Stimulated activated CD4-positive, alpha-beta T cell treated with anti-CD3 and anti-CD28 coated beads, Interleukin-2, amount 100 ng/mL, for 4 hours (primary cell): ENCODE measurements at places on chromosomes 12 and 14.

DNA sequence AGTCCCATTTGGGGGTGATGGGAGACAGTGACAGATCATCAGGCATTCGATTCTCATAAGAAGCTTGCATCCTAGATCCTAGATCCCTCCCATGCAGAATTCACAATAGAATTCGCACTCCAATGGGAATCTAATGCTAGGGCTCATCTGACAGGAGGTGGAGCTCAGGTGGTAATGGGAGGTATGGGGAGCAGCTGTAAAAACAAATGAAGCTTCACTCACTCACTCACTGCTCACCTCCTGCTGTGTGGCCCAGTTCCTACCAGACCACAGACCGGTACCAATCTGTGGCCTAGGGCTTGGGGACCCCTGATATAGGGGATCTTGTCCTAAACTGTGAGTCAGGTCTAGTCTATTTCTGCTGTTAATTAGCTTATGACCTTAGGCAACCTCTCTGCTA, 40.1 kb upstream of the EPS8 start:
- no peak for DNase-seq

- no peak for DNase-seq
Observed at GRCh38 chr12:47841910-47842309, 22.2 kb upstream of the HDAC7 start.

DNA sequence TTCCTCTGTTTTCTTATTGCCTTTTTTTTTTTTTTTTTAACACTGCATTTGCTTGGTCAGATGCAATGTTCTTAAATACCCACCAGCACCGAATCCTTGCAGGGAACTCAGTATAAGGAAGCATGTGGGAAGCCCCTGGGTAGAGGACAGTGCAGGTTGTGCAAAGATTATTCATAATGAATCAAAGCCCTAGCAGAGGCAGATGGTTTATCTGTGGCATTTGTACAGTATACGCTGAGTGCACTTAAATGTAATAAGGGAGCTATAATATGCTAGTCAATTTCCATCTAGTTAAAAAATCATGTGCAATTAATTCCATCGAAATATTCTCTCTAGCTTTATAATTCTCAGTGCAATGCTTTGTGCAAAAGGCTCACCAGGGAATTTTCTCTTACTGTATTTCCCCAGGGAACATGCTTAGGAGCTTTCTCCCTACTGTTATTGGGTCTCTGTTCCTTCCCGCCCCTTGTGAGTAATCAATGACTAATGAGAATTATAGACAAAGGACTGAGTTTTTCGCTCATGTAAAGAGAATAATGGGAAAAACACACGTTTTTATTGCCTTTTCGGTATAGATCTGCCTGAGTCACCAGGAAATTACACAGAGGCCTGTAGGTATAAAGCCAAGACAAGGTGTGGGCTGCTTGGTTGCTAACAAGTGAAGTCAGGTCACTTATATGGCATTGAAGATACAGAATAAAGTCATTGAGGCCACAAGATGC, 1214.3 kb upstream of the TMEM132C start:
- no peak for DNase-seq

DNA sequence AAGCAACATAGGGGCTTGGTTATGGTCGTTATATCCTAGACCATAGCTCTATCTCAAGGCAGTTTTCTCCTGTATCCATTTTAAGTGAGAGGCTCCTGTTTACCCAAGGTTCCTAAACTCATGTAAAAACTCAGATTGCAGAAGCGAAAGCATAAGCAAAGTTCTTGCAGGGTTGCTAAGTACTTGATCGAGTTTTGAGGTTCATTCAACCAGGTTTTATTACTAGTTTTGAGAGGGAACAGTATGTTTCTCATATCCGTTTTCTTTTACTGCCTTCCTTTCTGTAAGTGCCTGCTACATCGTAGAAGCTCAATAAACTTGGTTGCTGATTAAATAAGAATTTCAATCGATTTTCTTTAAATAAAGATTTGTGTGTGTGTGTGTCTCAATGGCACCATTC, 5.1 kb downstream of the AKAP3 start:
- no peak for DNase-seq

DNA sequence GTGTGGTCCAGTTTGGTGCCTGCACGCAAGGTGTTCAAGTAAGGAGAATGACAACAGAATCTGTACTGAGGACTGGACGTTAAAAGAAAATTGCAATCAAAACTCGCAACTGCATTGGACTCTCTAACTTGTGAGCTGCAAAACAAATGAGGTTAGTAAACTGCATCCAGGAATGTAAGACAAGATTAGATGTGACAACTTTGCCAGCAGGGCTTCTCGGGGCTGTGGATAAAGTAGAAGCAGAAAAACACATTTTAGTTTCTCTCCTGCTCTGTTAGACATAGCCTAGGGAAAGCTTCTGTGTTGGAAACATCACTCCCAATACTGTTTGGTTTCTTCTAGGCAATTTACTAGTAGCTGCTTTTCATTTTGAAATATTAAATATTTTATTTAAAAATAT, 338.2 kb upstream of the NAV3 start:
- no peak for DNase-seq

GRCh38 chr12:47323802-47324201, 244.0 kb upstream of the AMIGO2 start:
- no peak for DNase-seq

GRCh38 chr12:114406984-114407841, 1.3 kb upstream of the TBX5 start:
- DNase-seq, result no peak

GRCh38 chr12:95548056-95548538, 3.2 kb downstream of the USP44 start:
- peak; percentile 3 for DNase-seq

GRCh38 chr14:21796916-21797315, 123.3 kb upstream of the OR4E1 start:
- peak; percentile 2 for DNase-seq

DNA sequence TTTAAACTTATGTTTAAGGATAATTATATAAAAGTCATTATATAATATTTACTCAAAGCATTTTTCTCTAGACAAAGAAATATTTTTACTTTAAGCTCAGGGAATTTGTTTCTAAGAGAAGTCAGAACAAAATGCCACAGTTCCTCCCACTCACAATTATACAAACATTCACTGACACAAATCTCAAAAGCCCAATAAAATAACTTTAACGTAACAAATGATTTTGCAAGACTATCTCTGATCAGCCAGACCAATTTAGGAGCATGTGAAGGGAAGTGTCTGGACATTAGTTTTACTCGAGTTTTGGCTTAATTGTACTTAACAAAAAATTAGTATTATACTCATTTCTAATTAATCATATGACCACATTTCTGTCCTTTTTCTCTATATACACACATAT, 41.2 kb downstream of the COCH start:
- DNase-seq, result no peak

DNA sequence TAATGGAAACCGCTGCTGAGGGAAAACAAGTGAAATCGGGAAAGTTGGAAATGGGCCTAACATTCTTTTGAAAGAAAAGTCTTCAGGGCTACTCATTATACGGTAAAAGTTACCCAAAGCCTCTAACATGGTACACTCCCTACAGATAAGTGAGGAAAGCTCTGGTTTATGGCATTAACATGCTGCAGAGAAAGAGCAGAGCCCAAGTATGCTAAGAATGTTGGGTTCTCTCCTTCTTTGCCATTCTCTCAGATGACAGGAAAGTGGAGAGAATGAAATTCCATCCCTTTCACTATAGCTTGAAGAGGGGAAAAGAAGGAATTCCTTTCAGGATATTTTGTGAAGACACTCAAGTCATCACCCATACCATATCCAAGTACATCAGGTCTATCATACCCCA, 348.0 kb downstream of the SEC23A start:
- no peak for DNase-seq

- DNase-seq, result no peak
Observed at GRCh38 chr12:56530390-56531055, 8.9 kb downstream of the RBMS2 start.

DNA sequence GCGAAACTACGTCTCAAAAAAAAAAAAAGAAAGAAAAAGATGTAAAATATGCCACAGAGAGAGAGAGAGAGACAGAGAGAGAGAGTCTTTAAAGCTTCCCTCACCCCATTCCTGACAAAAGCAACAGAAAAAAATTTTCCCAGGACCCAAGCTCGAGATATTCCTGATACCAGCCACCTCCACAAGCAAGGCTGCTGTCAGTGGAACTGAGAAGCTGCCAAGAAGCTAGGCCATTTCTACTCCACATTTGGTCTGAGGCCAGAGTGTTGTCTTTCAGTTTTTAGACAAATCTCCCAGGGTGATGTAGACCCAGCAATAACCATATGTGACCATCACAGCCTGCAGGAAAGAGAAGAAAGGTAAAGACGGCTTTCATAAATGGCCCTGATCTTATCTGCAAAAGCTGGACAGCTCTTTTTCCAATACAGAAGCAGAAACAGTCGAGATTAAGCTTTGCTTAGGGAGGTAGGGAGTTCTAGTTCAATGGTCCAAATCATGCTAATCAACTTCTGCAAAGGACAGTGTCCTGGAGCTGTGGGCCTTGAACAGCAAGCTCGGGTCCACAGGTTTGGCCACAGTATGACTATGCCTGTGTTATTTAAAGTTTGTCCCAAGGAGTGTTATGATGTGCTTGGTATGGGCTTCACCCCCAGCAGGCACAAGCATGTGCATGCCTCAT, 130.3 kb upstream of the NUDT4 start:
- no peak for DNase-seq

- DNase-seq, result no peak
Observed at GRCh38 chr14:52950410-52950897, 396 bp downstream of the FERMT2 start.

DNA sequence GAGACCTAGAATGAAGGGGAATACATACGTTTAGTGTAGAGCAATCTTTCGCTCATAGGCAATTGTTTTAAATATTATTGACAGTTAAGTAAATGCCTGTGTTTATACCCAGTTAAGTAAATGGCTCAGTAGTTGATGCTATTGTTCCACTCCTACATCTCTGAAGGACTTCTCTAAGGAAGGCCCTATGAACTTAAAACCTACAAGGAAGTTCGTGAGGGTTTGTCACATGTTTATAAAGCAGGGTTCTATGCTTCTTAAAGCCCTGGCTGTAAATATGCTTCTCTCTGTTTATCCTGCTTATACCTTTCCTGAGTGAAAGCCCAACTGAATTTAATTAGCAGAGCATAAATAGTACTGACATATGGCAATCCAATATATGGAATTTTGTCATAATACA, 282.1 kb upstream of the NPAS3 start:
- DNase-seq, result no peak

GRCh38 chr12:52622349-52622748, 4.0 kb upstream of the KRT73 start:
- no peak for DNase-seq

GRCh38 chr14:22502007-22502406, 87.0 kb downstream of the DAD1 start:
- no peak for DNase-seq

DNA sequence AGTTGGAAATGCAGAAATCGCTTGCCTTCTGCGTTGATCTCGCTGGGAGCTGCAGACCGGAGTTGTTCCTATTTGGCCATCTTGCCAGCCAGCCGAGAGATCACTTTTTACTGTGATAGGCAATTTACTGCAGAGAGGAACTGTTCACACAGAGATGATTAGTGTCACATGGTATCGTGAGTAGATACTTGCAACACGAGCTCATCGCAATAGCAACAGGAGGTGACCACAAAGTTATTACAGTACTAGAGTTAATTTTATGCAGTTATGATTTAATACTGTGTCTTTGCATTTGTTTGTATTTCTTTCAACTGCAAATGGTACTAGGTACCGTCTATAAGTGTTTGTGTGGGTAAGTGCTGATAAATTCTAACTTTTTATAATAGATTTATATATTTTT, 27.8 kb downstream of the NOPCHAP1 start:
- no peak for DNase-seq

DNA sequence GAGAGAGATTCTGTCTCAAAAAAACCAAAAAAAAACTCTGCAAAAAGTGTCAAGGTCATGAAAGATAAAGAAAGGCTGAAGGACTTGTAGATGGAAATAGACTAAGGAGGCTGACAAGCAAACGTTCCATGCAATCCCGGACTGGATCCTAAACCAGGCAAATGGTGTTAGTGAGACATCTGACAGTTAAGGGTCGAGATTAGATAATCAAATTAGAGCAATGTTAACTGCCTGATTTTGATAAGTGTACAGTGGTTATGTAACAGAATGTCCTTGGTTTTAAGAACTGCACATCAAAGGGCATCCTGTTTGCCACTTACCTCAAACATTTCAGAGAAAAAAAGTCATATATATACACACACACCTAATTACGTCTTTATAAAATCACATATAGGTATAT, 3.5 kb upstream of the RAN start:
- no peak for DNase-seq

DNA sequence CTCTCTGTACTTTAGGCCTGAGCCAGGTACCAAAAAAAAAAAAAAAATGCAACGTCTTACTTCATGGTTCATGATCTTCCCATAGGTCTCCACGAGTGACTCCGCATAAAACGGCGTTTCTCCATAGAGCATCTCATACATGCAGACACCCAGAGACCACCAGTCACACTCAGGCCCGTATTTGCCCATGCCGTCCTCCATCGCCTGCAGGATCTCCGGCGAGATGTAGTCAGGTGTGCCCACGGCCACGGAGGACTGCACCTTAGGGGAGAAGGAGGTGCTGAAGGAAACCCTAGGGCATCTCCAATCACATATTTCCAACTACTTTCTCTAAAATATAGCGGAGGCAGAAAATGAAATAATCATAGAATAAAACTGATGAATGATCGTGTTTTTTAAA, 61.0 kb downstream of the AMN start:
- no peak for DNase-seq

- DNase-seq, result no peak
Observed at GRCh38 chr14:57362361-57362760, 28.0 kb upstream of the NAA30 start.

GRCh38 chr12:89799316-89799715, 90.7 kb upstream of the ATP2B1 start:
- DNase-seq, result no peak

DNA sequence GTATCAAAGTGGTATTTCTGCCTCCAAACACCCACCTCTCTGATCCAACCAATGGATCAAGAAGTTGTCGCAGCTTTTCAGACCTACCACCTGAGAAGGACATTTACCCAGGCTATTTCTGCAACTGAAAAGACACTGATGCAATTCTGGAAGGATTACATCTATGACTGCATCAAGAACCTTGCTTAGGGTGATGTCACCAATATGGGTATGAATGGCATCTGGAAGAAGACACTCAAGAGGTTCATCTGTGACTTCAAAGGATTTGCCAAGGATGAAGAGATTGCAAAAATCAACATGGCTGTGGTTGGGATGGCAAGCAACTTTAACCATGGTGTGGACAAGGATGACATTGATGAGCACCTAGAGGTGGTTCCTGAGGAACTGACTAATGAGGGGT, 154.2 kb downstream of the PCNX1 start:
- no peak for DNase-seq

GRCh38 chr12:12723681-12724420, 6.7 kb downstream of the CDKN1B start:
- no peak for DNase-seq

- no peak for DNase-seq
Observed at GRCh38 chr14:21556378-21557083, 23.3 kb downstream of the OR10G3 start.
